A172 (cell line): ENCODE measurements at places on chromosomes 3 and 15. TPM values are rescaled to one million over a fixed set of nuclear protein-coding genes. Genes with fewer than 3 reads are reported as not detected.

The AGTR1 gene
- not detected in 2 replicates for total RNA-seq

The ARNT2 gene
- 14.2 and 18.5 TPM in 2 replicates for total RNA-seq

The ABTB1 gene
- 1.9 and 4.2 TPM in 2 replicates for total RNA-seq

The ZBED2 gene
- total RNA-seq, result 0.22 TPM in 1 of 2 replicates, not detected in the other

The CXCR6 gene
- not detected in 2 replicates for total RNA-seq

The AMOTL2 gene
- total RNA-seq, result 168 and 182 TPM in 2 replicates

The RYR3 gene
- total RNA-seq, result not detected in 2 replicates

The CHRFAM7A gene
- not detected in 2 replicates for total RNA-seq

The SLC24A5 gene
- total RNA-seq, result not detected in 2 replicates

The GOLGA8J gene
- 0.40 TPM in 1 of 2 replicates, not detected in the other for total RNA-seq

The PP2D1 gene
- not detected in 2 replicates for total RNA-seq

The C3orf20 gene
- total RNA-seq, result not detected in 2 replicates

The GPR87 gene
- total RNA-seq, result 0.77 TPM in 1 of 2 replicates, not detected in the other

The SLC38A3 gene
- 0.74 TPM in 1 of 2 replicates, not detected in the other for total RNA-seq

The ACKR2 gene
- total RNA-seq, result not detected in 2 replicates

The C3orf22 gene
- not detected in 2 replicates for total RNA-seq

The GUCA1C gene
- total RNA-seq, result not detected in 2 replicates

The COL7A1 gene
- total RNA-seq, result 105 and 128 TPM in 2 replicates

The AADACL2 gene
- total RNA-seq, result not detected in 2 replicates

The GPR160 gene
- total RNA-seq, result 1.9 and 2.7 TPM in 2 replicates

The ATOSA gene
- total RNA-seq, result 8.0 and 9.0 TPM in 2 replicates

The CAV3 gene
- 0.24 TPM in 1 of 2 replicates, not detected in the other for total RNA-seq

The GOLGA8T gene
- not detected in 2 replicates for total RNA-seq

The CNTN3 gene
- not detected in 2 replicates for total RNA-seq

The FBXW12 gene
- not detected in 2 replicates for total RNA-seq

The FBXO40 gene
- total RNA-seq, result 0.09 TPM in 1 of 2 replicates, not detected in the other

The RTP4 gene
- 0.19 and 0.78 TPM in 2 replicates for total RNA-seq

The MAPKBP1 gene
- total RNA-seq, result 9.9 and 10.0 TPM in 2 replicates

The FBXL2 gene
- total RNA-seq, result 30.4 and 33.1 TPM in 2 replicates

The CPNE9 gene
- not detected in 2 replicates for total RNA-seq

The CCDC54 gene
- total RNA-seq, result not detected in 2 replicates

The GP5 gene
- 0.02 and 0.10 TPM in 2 replicates for total RNA-seq

The TMEM158 gene
- total RNA-seq, result 95.1 and 111 TPM in 2 replicates

The ATP10A gene
- not detected in 2 replicates for total RNA-seq

The TMEM43 gene
- total RNA-seq, result 117 and 132 TPM in 2 replicates

The ALDH1L1 gene
- total RNA-seq, result 0.50 TPM in 1 of 2 replicates, not detected in the other

The PRC1 gene
- total RNA-seq, result 311 and 334 TPM in 2 replicates

The SRGAP3 gene
- total RNA-seq, result 0.77 and 5.9 TPM in 2 replicates

The MYRIP gene
- total RNA-seq, result not detected in 2 replicates

The SLC22A14 gene
- not detected in 2 replicates for total RNA-seq

The NDN gene
- total RNA-seq, result not detected in 2 replicates

The NR2E3 gene
- total RNA-seq, result not detected in 2 replicates

The CASR gene
- not detected in 2 replicates for total RNA-seq

The GPX1 gene
- 233 and 352 TPM in 2 replicates for total RNA-seq

The ATP13A3 gene
- total RNA-seq, result 223 and 264 TPM in 2 replicates

The TF gene
- under 0.01 and 1.7 TPM in 2 replicates for total RNA-seq

The SPCS1 gene
- total RNA-seq, result 192 and 194 TPM in 2 replicates

The SH2D7 gene
- not detected in 2 replicates for total RNA-seq

The GPR15 gene
- not detected in 2 replicates for total RNA-seq

The SAMMSON gene
- 0.12 and 0.84 TPM in 2 replicates for total RNA-seq

The SCAPER gene
- 8.5 and 22.7 TPM in 2 replicates for total RNA-seq

The C3orf49 gene
- total RNA-seq, result not detected in 2 replicates
